ENCODE measurements at places on chromosomes 11 and 22.

- no peak for DNase-seq
Observed at GRCh38 chr11:133934599-133935550, 21.9 kb downstream of the IGSF9B start.

DNA sequence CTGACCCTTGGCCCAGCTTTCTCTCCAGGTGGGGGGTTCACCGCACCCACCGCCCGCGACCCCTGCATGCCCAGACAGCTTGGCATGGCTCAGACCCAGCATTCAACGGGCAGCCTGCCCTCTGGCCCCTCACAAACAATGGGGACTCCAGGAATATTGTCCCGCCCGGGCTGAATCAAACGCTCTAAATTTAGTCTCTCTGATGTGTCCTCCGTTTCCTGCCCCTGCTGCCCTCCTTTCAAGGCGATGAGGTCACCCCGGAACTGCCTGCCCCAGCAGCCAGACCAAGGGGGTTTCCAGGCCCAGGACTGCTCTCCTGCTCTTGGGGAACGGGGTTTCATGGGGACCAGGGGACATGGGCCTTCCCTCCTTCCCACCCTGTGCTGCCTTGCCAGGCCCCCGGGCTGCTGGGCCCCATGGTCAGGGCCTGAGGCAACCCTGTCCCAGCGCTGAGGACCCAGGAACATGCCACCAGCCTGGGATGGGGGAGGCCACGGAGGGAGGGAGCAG is 10.1 kb upstream of the PDGFB start:
- DNase-seq = peak; percentile 49

- no peak for DNase-seq
Observed at GRCh38 chr22:39068033-39068785, 8.9 kb upstream of the APOBEC3G start.

GRCh38 chr22:20567371-20567847 is 60.0 kb downstream of the MED15 start:
- no peak for DNase-seq

DNA sequence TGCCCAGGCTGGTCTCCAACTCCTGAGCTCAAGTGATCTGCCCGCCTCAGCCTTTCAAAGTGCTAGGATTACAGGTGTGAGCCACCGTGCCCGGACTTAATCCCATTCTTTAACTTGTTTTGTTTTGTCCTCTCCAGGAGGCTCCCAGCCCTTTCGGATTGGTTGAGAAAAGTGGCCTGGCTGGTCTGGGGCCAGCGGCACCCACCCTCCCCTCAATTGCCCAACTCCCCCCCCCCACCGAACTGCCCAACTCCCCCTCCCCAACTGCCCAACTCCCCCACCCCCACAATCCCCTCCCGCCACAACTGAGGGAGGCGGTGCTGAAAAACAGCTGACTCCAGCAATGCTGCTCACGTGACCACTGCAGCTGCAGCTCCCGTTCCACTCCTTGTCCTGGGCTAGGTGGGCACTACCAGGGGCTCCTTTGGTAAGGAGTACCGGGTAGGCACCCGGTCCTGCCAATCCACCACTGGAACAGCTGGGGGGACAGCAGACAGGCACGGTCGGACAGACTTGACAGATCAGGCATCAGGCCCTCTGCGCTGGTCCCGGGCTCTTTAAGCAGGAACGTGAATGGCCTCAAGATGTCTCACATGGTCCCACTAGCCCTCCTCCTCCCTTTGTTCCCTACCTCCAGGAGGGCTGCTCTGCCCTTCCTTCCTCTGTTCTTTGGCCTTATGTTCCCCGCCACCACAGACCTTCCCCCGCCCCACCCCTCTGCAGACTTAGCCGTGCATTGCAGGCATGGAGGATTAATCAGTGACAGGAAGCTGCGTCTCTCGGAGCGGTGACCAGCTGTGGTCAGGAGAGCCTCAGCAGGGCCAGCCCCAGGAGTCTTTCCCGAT is at the start of gene TCN2:
TCN2 (plus strand) TSS at position 720 of the 845 bp plus-strand sequence. CDS start 158 bp downstream, outside the sequence.
- DNase-seq = no peak

- DNase-seq = no peak
Observed at GRCh38 chr11:63766531-63767235, 1.9 kb downstream of the ZFTA start.

GRCh38 chr11:114243461-114244372 is 52.5 kb upstream of the NNMT start:
- no peak for DNase-seq

- DNase-seq = no peak
Observed at GRCh38 chr11:131463649-131464425, 93.4 kb downstream of the NTM start.
